Stimulated activated CD4-positive, alpha-beta T cell treated with anti-CD3 and anti-CD28 coated beads, TNF-alpha, amount 100 ng/mL, for 24 hours (primary cell): ENCODE measurements at places on chromosomes 5 and 9.
A peak's percentile ranks its signal among the peaks of the same experiment; 100 is the strongest.

GRCh38 chr5:135059000-135059923, 25.2 kb upstream of the PITX1 start:
- DNase-seq = no peak

DNA sequence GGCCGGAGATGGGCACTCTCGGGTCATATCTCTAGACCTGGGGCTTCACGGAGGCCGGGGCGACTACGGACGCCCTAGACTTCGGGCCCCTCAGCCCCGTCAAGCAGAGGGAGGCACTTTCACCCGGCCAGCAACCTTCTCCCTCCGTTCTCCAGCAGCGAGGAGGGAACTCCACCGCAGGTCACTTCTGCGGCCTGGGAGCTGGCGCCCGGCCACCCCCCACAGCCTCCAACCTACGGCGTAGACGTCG, 201 bp downstream of the DOLK start:
- peak; percentile 21 for DNase-seq

DNA sequence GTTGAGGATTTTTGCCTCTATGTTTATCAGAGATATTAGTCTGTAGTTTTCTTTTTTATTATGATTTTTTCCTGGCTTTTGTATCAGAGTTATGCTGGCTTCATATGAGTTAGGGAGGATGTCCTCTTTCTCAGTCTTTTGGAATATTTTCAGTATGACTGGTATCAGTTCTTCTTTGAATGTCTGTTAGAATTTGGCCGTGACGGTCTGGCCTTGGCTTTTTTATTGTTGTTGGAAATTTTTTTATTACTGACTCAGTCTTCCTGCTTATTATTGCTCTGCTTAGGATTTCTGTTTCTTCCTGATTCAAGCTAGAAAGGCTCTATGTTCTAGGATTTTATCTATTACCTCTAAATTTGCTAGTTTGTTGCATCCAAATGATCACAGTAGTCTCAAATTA, 421.9 kb downstream of the CDH10 start:
- no peak for DNase-seq

- DNase-seq = no peak
Observed at GRCh38 chr5:132065351-132065937, 5.0 kb downstream of the IL3 start.

- DNase-seq = no peak
Observed at GRCh38 chr9:26129217-26129616, 451.0 kb upstream of the TUSC1 start.

GRCh38 chr5:30500513-30500912, 693.0 kb upstream of the CDH6 start:
- DNase-seq = no peak

- no peak for DNase-seq
Observed at GRCh38 chr9:33197279-33198152, 30.4 kb upstream of the B4GALT1 start.

DNA sequence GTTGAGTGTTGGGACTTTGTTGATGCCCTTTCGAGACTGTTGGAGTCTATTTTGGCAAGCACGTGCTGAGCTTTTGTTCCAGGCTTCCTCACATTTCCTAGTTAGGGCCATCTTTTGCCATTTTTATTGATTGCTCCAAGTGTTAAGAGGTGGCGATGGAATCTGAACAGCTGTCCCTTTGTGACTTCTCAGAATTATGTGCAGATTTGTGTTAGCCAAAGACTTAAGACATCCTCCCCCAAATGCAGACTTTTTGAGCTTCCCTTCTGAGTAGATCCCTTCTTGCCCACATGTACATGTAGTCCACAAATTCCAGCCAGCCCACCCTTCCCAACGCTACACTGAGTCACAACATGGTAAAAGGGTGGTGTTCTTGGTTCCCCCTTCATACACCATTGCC, 59.2 kb downstream of the SPIN1 start:
- no peak for DNase-seq

DNA sequence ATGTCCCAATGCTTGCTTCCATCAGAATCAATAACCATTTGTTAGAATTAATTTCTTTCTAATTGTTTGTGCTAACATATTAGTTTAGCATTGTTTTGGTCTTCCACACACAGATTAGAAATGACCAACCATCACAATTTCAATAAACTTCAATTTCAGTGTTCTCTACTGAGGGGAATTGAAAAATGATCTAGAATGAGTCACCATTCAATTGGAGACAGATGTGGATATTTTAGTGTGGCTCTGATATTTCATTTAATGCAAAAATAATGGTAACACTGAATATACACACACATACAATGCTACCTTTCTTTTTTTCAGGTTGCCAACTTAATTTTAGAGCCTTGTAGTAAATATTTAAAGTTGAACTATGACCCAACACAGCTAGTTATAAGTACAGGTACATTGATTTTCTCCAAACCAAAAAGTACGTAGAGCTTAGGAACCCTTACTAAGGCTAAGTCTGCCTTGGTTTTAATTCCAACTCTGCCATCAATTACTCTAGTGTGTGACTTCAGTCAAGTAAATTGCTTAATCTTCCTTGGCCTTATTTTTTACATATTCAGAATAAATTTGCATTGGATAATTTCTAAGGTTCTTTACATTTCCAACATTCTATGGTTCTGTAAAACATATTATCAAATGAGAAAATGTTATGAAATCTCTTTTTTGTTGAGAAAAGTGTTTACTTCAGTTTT, 143.9 kb downstream of the DMRTA1 start:
- DNase-seq = no peak

GRCh38 chr9:90975781-90976538, 174.3 kb downstream of the SYK start:
- DNase-seq = no peak

GRCh38 chr5:180591311-180591887, at the start of gene SCGB3A1:
SCGB3A1 (minus strand) TSS chr5:180591499; CDS start chr5:180591462, 37 bp downstream.
- DNase-seq = no peak

DNA sequence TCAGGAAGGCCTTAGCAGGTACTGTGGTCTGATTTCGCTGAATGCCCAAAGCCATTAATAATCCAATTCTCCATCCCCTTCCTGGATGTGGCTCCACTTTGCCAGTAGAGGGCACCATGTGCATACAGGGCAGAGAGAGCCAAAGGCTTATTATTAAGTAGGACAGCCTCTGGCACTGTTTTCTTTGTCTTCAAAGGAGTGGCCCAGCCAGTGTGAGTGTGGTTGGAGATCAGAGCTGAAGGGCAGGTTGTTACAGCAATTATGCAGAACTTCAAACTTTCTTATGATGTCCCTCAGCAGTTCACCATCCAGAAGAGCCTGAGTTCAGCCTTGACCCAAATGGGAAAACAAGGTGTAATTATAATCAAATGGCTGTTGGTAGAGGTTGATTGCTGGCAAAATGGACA, 38.6 kb upstream of the CEMIP2 start:
- DNase-seq = peak; percentile 31

DNA sequence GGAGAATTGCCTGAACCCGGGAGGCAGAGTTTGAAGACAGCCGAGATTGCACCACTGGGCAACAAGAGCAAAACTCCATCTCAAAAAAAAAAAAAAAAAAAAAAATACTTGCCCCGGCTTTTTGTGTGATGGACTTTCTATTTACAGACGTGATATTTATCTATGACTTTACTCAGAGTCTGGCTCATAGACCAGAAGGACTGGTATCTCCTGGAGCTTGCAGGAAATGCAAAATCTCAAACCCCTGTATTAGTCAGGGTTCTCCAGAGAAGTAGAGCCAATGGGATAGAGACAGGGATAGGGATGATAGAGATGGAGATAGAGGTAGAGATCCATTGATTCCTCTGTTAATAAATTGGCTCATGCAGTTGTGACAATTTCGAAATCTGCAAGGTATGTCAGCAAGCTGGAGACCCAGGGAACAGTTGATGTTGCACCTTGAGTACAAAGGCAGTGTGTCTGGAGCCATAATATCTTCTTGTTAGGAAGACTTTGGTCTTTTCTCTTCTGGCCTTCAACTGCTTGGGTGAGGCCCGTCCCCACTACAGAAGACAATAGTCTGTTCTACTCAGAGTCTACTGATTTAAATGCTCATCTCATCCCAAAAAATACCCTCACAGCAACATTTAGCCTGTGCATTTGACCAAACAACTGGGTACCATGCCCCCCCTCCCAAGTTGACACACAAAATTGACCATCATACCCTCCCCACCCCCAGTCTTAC, 195.4 kb upstream of the MSX2 start:
- DNase-seq = no peak

DNA sequence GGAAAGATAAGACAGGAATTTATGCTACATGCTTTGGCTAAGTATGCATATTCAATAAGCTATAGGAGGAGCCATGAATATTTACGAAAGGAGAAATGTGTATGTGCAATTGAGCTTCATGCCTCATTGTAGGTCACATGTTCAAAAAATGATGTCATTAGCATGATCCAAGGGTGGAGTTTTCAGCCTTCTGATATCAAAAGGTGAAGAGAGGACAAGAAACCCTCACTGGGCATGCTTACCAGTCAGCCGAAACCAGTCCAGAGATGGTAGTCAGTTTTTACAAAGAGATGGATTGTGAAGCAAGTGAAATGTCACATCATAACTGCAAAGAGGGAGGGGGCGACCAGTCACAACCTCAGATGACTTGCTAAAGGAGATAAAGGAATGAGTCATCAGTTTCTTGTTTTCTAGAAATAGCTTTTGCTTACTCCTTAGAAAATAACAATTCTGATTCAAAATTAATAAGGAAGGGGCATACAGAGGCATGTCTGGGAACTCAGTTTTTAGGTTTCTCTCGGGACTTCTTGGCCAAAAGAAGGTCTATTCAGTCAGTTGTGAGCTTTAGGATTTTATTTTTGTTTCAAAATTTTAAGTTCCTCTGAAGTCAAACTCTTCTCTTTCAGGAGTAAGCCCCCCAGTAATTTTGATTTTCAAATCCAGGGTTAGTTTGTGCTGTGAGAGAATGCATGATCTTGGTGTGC, 1067.8 kb upstream of the EDIL3 start:
- no peak for DNase-seq

- DNase-seq = no peak
Observed at GRCh38 chr9:82457298-82457697, 468.7 kb downstream of the SPATA31D1 start.

DNA sequence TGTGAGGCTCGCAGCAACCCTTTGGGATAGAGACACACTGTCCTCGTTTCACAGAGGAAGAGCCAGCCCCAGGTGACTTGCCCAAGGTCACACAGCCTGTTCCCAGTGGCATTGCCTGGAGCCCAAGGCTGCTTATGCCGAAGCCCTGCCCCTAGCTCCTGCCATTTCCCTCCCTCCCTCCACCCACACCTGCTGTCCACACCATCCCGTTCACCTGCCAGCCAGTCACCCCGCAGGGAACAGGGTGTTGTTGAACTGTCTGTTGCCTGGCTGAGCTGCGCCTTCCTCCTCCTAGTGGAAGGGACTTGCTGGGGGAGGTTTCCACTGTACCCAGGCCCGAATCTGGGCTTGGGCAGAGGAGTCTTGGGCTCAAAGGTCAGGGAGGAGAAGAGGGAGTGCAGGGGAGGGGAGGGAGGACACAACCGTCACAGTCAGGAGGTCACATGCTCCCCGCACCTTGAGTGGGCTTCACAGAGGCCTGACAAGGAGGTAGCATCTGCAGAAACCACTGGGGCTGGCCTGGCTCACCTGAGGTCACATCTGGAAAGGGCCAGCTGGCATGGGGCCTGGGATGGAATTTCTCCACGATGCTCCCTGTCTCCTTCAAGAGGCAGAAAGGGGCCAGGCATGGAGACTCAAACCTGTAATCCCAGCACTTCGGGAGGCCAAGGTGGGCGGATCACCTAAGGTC, 6.3 kb downstream of the TTC16 start:
- no peak for DNase-seq

DNA sequence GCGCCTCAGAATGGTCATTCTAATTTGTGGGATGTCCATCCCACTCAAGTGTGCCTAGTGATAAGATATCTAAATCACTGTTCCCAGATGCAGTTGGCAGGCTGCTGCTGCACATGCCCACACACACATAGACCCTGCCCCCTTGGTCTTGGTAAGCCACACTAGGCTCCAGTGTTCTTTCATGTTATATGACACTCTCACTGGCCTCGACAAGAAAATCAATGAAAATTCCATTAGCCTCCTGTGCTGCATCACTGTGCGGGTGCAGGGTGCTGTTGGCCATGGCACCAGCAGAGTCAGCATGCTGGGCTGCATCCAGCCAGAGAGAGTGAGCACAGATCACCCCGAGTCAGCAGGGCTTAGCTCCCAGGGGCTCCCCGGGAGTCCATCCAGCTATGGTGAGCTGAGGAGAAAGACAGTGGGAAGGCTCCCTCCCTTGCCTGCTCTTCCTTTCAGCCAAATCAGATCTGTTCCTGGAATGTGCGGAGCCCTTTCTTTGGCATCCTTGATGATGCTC, 59.9 kb downstream of the ABLIM3 start:
- DNase-seq = no peak

DNA sequence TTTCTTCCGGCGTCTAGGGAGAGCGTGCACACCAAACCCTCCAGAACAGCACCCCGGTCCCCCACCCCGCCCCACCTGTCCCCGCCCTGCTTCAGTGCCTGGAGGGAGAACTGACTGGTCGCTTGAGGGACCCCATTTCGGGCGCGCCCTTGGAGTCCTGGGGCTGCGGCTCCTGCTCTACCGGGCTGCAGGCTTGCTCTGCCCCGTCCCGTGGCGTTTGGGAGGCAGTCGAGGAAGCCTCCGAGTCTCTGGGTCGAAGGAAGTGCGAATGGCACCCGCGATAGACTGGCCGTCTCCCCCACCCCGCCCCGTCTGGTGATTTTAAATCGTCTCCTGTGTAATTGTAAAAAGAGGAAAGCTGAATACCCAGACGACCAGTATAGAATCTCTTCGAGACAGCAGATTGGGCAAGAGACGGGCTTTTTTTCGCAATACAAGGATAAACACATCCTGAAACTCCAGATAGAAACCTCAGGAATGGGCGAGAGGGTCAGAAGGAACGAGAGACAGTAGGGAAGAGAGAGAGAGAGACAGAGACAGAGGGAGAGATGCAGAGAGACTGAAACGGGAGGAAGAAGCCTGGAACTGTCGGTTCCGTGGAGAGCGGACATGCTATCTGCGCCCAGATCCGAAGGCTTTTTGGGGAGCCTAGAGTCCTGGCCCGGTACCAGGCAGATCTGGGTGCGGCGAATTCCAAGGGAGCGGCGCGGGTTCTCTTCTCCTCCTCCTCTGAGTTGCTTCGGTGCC, 9.9 kb downstream of the PRDM6 start:
- DNase-seq = no peak

DNA sequence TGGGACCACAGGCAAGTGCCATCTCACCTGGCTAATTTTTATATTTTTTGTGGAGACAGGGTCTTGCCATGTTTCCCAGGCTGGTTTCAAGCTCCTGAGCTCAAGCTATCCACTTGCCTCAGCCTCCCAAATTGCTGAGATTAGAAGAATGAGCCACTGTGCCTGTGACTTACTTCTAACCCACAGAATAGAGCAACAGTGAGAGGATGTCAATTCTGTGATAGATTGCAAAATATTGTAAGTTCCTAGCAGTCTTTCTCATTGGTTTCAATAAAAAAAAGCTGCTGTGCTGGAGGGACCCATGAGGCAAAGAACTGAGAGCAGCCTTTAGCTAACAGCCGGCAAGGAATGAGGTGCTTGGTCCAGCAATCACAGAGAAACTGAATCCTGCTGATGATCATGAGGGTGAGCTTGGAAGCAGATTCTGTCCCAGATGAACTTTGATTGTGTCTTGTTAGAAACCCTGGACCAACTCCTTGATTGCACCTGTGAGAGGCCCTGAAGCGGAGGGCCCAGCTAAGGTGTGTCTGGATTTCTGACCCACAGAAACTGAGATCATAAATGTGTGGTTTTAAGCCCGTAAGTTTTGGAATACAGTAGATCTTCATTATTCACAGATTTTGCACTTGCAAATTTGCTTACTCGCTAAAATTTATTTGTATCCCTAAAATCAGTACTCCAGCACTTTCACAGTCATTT, 149.7 kb downstream of the GCNT1 start:
- DNase-seq = no peak
